Suppressor macrophage treated with lipopolysaccharide for 1 hour (primary cell): ENCODE measurements at places on chromosomes 13 and 19.

- DNase-seq, result no peak
Observed at GRCh38 chr19:48271531-48272151, 1.8 kb downstream of the ZNF114 start.

DNA sequence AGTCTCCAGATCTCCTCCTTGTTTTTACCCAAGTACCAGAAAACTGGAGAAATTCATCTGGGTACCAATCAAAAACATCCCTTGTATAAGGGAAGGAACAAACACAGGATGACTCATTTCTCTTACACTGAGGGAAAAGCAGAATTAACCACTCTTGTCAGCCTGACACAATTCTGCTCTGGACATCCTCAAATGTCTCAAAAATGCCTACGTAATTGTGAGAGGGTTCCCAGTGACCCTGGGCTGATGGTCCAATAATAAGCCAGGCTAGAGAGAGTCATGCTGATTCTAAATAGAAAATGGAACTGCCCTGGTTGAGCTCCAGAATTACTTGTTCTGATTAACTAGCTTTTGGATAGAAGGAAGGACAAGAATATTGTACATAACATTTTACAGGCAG lies 14.5 kb downstream of the ZNF708 start:
- DNase-seq, result peak; percentile 39

DNA sequence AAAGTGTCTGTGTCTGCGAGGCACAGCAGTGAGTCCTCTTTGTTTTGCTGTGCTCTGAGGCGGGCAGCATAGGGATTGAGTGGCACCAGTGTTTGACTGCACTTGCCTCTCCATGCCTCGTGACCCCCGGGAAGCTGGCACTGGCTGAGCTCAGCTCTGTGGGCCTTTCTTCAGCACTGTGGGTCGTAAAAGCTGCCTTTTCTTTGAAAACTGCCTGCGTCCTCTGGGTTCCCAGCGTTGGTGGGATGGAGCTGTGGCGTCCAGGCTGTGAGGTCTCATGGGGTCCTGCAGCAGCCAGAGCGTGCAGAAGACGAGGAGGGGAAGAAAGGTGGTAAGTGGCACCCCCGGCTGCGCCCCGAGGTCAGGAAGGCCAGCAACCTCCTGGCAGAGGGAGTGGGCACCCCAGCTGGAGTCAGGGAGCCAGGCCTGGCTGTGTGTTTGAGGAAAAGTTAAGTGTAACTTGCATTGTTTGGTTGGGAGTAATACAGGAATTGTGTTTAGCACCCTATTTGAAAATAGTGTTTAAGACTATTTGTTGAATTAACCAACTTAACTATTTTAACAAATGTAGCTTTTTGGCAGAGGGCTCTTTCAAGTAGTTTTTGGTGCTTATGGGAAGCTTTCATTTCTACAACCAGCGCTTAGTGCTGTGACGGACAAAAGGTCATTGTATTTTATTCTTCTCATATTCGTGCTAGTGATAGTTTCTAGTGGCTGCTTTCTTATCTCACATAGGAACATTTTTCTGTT lies 79.3 kb upstream of the TEX29 start:
- no peak for DNase-seq

- DNase-seq, result no peak
Observed at GRCh38 chr13:112618501-112618900, 30.5 kb upstream of the TUBGCP3 start.

GRCh38 chr19:3723883-3724282 lies 15.7 kb downstream of the TJP3 start:
- DNase-seq, result no peak

GRCh38 chr19:42420055-42420544 lies 7.1 kb downstream of the LIPE start:
- DNase-seq, result peak; percentile 64

DNA sequence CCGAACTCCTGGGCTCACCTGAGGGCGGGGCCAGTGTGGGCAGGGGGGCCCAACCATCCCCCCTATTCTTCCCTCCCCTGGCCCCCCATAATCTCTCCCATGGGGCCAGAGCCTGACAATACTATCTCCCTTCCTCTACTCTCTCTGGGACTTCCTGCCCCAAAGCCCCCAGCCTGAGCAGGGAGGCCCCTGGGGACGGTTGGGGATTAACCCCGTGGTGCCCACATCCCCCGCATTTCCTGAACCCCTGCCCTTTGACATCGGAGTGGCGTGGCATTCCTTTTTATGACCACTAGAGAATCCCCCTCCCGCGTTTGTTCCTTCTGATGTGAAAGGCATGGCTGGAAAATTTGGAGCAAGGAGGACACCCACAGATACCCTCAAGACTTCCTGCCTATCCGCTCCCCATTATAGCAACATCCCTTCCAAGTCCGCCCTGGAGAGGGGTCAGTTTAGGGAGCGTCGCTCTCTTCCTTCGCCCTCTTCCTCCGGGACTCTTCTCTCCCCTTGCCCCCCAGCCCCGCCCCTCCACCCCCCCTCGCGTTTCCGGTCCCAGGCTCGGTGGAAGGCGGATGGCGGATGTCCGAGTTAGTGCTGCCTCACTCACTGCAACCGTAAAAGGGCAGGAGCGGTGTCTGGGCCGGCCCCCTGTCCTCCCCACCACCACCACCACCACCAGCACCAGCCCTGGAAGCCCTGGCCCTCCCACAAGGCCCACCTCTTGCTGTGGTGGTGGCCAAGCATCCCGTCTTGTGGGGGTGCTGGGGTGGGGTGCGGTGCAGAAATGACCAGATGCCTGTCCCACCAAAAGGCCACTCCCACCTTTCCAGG lies 1.8 kb downstream of the VASP start:
- DNase-seq, result peak; percentile 77

DNA sequence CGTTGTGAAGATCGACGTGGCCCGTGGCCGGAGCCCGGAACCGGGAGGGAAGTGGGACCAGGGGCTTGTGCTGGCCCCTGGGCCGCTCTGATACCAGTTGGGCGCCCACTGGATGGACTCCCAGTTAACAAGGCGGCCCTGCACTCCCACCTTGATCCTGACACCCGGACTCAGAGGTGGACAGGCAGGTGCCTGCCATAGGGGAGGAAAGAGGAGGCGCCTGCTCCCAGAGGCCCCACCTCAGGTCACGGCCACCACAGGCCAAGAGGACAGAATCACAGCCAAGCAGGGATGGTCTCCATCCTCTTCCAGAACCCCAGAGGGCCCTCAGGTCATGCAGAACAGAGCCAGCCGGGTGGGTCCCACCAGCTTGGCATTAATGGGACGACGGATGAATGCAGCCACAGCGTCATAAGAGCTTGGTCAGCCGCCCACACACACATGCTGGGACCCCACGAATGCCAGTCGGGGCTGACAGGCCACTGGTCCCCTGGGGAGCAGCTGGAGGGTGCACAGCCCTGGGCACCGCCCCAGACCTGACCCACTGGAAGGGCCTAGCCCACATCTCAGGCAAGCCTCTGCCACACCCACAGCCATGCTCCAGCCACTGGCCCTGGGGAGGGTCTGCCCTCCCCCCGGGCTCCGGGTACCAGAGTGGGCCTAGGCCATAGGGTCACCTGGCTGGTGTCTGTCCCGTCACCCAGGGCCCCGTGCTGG lies 9.6 kb upstream of the KLF16 start:
- no peak for DNase-seq

- no peak for DNase-seq
Observed at GRCh38 chr13:60772726-60773125, 375.7 kb downstream of the TDRD3 start.

GRCh38 chr13:49021953-49022352 lies 46.2 kb downstream of the FNDC3A start:
- DNase-seq, result no peak

DNA sequence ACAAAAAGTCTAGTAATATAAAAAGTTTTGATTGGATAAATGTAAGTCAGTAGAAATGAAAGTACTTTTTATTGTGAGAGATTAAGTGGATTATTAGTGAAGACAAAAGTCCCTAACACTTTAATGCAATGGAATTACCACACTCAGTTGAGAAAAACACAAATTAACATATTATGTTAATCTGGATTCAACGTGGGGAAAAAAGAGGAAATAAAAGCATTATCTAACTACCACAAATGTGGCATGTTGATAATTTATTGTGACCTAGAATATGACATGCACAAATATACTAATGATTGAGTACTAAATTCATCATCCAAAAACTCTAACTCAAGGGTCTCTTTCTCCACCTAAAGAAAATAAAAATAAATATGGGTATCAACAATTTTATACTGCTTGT lies 41.5 kb downstream of the FOXO1 start:
- DNase-seq, result no peak

GRCh38 chr13:44969551-44970484 lies 19.5 kb downstream of the NUFIP1 start:
- DNase-seq, result peak; percentile 71

DNA sequence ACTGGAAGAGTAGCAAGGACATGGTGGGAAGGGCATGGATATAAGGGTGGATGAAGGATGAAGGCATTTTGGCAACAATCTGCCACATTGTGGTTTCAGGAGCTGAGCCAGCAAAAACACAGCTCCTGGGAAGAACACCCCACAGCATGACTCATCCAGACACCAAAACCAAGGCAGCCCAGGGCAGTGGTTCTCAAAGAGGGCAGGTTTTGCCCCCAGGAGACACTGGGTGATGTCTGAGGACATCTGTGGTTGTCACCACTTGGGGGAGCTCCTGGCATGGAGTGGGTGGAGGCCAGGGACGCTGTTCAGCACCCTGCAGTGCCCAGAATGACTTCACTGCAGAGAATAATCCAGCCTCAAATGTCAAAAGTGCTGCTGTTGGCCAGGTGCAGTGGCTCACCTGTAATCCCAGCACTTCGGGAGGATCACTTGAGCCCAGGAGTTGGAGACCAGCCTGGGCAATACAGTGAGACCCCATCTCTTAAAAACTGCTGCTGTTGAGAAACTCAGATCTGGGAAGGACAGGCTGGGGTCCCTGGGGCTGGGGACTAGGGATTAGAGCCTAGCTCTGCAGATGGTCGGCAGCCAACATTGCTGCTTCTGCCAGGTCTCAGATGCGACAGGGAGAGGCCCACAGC lies 16.1 kb downstream of the ZFR2 start:
- peak; percentile 51 for DNase-seq

DNA sequence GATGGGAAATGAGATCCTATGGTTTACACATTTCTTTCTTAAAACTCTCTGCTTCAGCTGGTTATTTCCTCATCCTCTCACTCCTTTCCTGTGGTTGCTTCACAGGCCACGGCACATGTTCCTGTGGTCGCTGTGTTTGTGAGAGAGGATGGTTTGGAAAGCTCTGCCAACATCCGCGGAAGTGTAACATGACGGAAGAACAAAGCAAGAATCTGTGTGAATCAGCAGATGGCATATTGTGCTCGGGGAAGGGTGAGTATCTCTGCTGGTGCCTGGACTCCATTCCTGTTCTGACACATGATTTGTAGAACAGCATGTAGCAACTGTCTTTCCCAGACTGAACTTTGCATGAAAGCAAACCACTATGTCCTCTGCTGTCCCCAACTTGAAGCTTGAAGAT lies 254.2 kb downstream of the ITGBL1 start:
- peak; percentile 36 for DNase-seq

GRCh38 chr19:6667114-6667627 lies 2.8 kb downstream of the TNFSF14 start:
- peak; percentile 54 for DNase-seq

GRCh38 chr13:73136776-73137175 lies 78.0 kb downstream of the KLF5 start:
- no peak for DNase-seq

- DNase-seq, result no peak
Observed at GRCh38 chr13:24854311-24854710, 90.3 kb downstream of the RNF17 start.

DNA sequence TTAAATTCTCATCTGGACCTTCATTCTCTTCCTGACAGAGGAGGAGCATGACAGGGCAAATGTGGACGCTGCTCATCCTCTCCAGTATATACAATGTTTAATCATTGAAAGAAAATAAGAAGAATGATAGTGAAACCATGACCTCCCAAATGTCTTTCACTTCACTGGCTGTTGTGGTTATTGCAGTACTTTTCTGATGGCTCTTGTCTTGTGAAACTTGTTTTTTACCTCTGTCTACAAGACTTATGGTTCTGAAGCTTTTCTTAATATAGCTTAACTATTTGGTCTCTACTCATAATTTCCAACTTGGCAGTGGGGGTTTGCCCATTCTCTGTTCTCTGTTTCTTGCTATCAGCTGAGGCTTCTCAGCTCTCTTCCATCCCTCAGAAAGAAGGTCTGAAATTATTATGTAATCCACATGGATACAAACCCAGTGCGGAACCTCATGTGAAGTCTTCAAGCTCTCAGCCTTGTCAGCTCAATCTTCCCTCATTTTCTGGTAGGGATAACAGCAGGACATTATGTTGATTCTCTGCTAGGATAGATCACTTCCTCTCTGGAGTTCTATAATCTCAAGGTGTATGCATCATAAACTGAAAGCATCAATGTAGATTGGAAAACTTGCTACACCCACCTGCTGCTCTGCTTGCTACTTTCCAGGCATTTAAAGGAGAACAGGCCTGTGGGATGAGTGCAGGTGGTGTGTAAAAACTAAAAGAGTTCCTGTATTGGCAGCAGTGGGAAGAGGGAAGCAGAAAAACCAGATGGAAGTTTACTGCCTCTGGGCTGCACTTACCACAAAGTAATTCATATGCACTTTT lies 250.3 kb upstream of the HTR2A start:
- DNase-seq, result no peak

DNA sequence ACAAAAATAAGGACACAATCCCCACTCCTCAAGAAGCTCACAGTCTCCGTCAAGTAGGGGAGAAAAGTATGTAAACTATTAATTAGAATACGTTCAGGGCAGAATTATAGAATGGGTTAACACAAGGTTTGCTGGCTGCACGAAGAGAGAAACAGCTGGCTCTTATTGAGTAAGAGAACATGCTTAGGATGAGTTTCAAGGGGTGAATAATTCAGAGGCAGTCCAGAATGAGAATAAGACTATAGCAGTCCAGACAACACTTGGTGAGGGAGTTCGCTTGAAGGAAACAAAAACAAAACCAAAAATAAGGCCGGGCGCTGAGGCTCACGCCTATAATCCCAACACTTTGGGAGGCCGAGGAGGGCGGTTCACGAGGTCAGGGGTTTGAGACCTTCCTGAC lies 61.9 kb downstream of the THSD1 start:
- DNase-seq, result no peak

GRCh38 chr13:44574466-44574855 lies 1.7 kb downstream of the TSC22D1 start:
- peak; percentile 33 for DNase-seq

- DNase-seq, result peak; percentile 57
Observed at GRCh38 chr19:55703790-55704215, 28.8 kb downstream of the EPN1 start.

- no peak for DNase-seq
Observed at GRCh38 chr13:20043207-20043925, 84.8 kb downstream of the ZMYM2 start.

- no peak for DNase-seq
Observed at GRCh38 chr13:93037780-93038179, 188.8 kb upstream of the GPC6 start.

- DNase-seq, result no peak
Observed at GRCh38 chr19:45354241-45354842, 13.8 kb downstream of the KLC3 start.
